ENCODE measurements at places on chromosomes 13 and 19.
A peak's percentile ranks its signal among the peaks of the same experiment; 100 is the strongest.

- no peak for DNase-seq
Observed at GRCh38 chr19:10510301-10510802, 6.9 kb downstream of the S1PR5 start.

- no peak for DNase-seq
Observed at GRCh38 chr13:75145927-75146326, 336.0 kb downstream of the TBC1D4 start.

GRCh38 chr13:77507931-77508776 lies 27.4 kb upstream of the SCEL start:
- peak; percentile 90 for DNase-seq

GRCh38 chr13:104086210-104086609 lies 1020.0 kb upstream of the SLC10A2 start:
- no peak for DNase-seq

GRCh38 chr19:872266-872951 lies 12.9 kb downstream of the CFD start:
- no peak for DNase-seq

- DNase-seq = no peak
Observed at GRCh38 chr13:96273196-96273595, 183.3 kb downstream of the HS6ST3 start.

GRCh38 chr13:72932250-72932649 lies 126.6 kb upstream of the KLF5 start:
- no peak for DNase-seq

DNA sequence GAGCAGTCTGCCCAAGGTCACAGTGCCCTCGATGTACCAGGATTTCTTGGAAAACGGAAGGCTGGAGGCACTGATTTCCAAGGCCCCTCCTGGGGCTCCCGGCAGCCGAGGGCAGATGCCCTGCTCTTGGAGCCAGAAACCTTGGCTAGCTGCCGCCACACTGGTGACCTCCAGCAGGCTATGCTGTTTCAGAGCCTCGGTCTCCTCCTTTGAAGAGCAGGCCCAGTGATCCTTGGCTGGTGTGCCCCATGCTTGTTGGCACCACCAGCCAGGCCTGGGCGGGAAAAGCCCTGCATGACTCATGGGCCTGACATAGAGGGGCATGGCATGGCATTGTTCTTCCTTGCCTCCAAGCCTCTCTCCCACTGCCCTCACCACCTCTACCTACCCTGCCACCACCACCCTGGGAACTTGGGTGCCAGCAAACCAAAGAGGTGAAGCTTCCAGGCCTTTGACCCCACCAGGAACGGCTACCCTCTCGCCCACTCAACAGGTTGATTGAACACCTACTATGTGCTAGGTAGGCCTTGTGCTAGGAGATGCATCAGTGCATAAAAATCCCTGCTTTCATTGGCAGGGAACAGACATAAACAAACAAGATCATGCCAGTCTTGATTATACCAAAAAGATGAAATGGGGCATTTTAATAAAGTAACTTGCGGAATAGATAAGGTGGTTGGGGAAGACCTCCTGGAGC lies 1.6 kb upstream of the CLEC11A start:
- DNase-seq = no peak

DNA sequence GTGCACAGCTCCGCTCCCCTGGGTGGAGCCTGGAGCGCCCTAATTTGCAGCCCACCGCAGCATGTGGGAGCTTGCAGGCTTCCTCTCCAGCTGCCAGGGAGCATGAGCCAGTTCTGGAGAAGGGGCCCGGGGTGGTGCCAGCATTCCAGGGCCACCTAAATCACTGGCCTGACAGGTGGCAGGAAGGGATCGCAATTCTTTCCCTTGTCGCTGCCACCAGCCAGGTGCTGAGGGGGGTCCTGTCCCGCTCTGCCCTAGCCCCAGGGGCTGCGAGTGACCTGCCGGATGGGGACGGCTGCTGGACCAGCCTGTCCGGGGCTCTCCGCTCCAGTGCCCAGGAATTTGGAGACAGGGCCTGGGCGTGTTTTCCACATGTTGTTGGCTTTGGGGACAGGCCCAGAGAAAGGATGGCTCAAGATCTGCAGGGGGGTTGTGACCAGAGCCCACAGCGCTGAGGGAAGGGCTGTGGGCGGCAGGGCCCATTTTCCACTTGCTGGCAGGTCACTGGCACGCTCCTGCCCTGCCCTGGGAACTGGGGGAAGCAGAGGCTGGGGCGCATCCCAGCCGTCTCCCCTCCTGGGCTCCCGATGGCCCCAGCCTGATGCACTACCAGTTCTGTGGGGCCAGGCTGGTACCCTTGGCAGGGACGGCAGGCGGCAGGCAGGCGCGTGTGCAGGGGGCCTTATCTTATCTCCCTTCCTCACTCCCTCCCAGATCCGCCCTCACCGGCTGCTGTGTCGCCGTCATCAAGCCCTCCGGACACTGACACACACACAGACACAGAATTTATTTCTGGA lies 9.5 kb downstream of the NDUFA11 start:
- no peak for DNase-seq

DNA sequence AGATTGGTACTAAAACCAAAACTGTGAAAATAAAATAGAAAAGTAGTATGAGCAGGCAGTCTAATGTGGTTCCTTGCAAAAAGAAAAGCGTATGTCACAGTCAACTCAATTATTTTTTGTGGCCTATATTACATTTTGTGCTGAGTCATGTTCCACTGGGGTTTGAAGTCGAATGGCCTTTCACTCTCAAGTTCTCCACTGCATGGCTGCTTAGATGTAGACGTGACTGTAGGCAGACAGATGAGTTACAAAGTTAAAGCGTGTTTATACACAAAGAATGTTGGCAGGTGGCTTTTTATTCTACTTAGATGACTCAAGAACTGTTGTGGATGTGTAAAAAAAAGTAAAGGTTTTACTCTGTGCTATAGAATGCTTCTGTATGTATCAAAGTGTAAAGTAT lies 133.9 kb downstream of the SLITRK6 start:
- DNase-seq = peak; percentile 6

DNA sequence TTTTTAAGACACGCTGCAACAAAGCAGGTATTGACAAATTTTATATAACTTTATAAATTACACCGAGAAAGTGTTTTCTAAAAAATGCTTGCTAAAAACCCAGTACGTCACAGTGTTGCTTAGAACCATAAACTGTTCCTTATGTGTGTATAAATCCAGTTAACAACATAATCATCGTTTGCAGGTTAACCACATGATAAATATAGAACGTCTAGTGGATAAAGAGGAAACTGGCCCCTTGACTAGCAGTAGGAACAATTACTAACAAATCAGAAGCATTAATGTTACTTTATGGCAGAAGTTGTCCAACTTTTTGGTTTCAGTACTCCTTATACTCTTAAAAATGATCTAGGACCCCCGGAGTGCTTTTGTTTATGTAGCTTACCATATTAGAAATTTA lies 1.2 kb downstream of the BRCA2 start:
- no peak for DNase-seq

- peak; percentile 10 for DNase-seq
Observed at GRCh38 chr13:34913040-34913439, 29.0 kb upstream of the NBEA start.

GRCh38 chr13:57933606-57934005 lies 302.1 kb downstream of the PCDH17 start:
- no peak for DNase-seq

GRCh38 chr19:46927893-46928292 lies 67.1 kb downstream of the ARHGAP35 start:
- no peak for DNase-seq

DNA sequence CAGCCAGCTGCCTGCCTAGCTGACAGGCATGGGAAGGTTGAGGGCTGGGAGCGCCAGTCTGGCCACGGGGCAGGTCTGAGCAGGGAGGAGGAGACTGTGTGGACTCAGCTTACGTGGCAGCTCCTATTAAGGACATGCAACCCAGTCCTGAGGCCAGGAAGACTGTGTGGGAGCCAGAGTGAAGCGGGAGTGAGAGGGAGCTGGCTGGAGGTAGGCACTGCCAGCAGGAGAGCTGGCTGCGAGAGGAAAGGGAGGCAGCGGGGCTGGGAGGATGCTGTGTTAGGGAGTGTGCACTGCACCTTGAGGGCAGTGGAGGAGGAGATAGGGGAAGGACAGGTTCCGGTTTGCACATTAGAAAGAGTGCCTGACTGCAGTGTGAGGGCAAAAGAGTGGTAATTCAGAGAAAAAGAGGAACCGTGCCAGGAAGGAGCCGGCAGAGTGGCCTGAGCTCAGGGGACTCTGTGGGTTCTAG lies 99.2 kb downstream of the SLC7A1 start:
- DNase-seq = no peak

DNA sequence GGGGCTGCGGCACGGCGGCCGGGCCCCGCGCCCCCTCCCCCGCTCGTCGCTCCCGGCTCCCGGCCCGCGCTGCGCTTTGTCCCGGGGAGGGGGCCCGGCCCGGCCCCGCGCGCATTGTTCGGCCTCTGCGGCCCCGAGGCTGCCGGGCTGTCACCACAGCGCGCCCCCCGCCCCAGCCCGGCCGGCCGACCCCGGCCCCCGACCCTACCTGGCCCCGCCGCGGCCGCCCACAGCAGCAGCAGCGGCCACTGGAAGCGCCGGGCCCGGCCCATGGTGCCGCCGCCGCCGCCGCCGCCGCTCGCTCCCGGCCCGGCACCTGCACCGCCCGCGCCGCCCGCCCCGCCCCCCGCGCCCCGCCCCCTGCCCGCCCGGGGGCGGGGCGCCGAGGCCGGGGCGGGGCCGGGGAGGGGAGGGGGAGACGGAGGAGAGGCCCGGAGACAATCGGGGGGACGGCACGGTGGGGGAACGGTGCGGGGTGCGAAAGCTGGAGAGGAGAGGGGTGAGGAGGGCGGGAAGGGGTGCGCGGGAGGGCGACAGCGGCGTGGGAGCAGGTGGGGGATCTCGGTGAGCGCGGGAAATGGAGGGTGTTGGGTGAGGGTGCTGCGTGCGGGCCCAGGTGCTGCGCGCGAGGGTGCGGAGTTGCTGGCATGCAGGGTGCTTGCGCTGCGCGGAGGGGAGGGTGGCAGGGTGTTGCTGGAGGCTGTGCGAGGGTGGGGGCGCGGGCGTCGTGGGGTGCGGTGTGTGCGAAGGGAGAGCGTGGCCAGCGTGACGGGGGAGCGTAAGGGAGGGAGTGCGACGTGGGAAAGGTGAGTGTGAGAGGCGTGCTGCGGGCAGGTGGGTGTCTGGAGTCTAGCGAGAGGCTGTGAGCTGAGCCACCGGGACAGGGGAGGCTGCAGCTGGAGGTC lies at the start of gene CADM4:
TSS of gene CADM4 (minus strand) at position 332 of the 905 bp plus-strand sequence. CDS start at position 272, 60 bp downstream.
- DNase-seq = no peak

DNA sequence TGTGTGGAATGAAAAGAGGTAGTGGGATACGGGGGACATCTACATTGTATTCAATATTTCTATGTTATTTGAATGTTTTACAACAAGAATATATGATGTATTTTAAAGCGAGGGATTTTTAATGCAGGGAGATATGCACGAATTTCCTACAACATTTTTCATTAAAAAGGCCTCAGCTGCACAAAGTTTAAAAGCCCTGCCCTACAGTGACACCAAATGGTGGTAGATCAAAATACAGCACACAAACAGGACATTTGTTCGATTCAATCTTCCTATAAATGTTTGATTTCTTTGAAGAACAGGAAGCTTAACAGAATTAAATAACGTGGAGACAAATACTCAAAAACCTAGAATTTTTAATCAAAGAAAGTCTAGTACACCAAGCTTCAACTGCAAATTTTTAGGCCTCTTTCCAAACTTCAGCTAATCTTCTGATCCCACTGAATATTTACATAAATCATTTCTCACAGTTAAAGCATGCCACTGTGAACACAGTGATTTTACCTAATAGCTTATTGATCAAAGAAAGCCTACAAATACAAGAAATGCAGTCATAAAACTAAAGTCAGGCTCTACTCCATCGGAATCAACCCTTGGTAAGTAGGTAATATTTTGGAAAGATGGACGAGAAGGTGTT lies 257.2 kb downstream of the DIAPH3 start:
- DNase-seq = peak; percentile 37

DNA sequence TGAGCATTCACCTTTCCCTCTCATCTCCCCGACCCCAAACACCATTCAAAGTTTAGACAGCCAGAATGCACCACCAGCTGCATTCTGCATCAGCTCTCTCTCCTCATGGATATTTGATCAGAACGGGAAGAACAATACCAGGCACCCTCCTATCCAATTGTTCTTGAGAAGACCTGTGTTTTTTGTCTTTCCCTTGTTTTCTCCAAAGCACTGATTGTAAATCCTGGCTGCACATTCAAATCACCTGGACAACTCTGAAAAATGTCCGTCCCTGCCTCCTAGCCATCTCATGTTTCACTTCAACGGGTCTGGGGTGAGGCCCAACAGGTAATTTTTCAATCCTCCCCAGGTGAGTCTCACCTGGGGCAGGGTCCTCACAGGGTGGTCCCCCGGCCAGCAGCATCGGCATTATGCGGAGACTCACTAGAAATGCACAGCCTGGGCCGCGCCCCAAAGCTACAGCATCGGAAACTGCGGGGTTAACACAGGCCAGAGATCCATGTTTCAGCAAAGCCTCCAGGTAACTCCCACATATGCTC lies 5.5 kb downstream of the IRS2 start:
- DNase-seq = no peak

- DNase-seq = peak; percentile 56
Observed at GRCh38 chr13:97953376-97953970, at the start of gene IPO5. IPO5 (plus strand) TSS chr13:97953675; CDS start chr13:97976697, 23,022 bp downstream.

Data from brain microvascular endothelial cell (primary cell).